ENCODE measurements at places on chromosomes 12 and 14.

DNA sequence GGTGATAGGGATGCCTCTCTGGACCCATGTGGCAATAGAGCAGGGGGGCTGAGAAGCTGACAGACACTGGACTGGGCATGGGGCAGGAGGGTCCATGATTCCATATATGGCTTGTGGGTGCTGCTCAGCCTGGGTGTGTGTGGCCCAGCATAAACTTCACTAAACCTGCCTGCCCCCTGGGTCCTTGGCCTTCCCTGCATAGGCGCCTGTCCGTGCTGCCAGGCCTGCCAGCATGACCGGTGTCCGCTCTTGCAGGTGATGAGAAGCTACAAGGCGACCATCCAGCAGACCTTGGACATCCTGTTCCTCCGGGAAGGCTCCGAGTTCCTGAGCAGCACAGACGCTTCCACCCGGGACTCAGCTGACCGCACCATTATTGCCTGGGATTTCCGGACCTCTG is 61.6 kb downstream of the BEGAIN start:
- no peak for DNase-seq

- peak; percentile 71 for DNase-seq
Measured at GRCh38 chr14:64438181-64438841, 27.0 kb upstream of the AKAP5 start.

- DNase-seq = no peak
Measured at GRCh38 chr14:38139926-38140325, 67.8 kb upstream of the SSTR1 start.

DNA sequence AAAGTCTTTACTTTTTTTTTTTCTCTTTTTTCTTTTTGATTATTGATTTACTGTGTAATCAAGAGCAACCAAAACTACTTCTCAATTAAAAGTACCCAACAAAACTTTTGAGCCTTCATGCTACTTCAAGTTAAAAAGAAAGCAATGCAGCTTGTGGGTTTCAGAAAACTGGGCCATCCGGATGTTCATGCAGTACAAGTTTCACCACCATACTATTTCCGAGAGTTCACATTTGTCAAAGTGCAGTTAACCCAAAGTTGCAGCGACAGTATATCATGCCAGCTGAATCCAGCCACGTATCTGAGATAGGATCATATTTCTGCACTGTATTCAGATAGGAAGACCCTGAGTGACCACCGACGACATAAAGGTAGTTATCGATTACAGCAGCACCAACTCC is 33.0 kb downstream of the KLHL28 start:
- no peak for DNase-seq

DNA sequence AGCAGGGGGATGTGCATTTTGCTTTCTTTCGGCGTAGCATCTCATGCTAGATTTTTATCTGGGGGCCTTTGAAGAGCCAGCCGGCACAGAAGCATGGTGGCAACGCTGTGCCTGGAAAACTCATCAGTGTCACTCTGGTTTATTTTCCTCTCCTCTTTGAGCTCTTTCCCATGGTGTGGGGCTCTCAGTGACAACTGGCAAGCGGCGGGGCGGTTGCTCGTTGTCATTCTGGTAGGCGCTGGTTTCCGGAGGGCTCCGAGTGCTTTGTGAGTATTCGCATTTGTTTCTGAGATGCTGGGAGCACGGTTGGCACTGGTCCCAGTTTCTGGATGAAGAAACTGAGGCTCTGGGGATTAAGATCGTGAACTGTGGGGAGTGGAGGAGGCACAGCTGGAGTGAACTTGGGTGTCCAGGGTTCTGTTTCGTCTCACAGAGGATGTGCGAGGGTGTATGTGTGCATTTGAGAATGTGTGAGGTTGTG is 23.3 kb downstream of the TPCN1 start:
- no peak for DNase-seq

- no peak for DNase-seq
Measured at GRCh38 chr14:50906326-50907065, 34.6 kb downstream of the ABHD12B start.

GRCh38 chr14:101049942-101050341 is 146.4 kb upstream of the RTL1 start:
- DNase-seq = no peak

- DNase-seq = no peak
Measured at GRCh38 chr14:38723959-38724358, 379.1 kb downstream of the SEC23A start.

GRCh38 chr14:90760078-90760444 is 56.2 kb downstream of the TTC7B start:
- DNase-seq = no peak

- no peak for DNase-seq
Measured at GRCh38 chr14:97777622-97778355, 980.6 kb downstream of the VRK1 start.

GRCh38 chr14:101619484-101619883 is 58.2 kb downstream of the DIO3 start:
- DNase-seq = no peak

GRCh38 chr14:22811722-22812121 is 3.5 kb downstream of the SLC7A7 start:
- DNase-seq = no peak

- DNase-seq = no peak
Measured at GRCh38 chr12:124754949-124755800, 108.5 kb downstream of the SCARB1 start.

- DNase-seq = peak; percentile 22
Measured at GRCh38 chr12:41438854-41439541, 250.9 kb downstream of the PDZRN4 start.

DNA sequence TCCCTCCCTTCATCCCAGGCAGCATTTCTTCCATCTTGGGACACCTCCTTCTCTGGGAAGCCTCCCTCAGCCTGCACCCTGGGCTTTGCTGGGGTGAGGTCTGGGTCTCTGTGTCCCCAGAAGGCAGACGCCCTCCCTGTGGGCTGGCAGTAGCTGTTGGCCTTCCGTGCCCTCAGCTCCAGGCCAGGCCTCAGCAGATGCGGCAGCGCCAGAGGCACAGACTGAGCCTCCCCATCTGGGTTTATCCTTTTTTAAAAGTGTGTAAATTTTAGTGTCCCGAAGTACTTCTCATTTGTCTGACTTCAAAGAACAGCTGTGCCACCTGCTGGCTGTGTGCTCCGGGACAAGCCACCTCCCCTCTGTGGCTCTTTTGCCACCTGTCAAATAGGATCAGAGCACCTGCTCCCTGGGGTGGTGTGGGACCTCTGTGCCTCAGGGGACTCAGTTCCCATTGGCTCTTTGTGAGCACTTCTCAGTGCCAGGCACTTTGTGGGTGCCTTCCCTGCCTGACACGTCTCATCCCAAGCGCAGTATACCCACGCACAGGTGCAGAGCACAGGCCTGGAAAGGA is 11.1 kb downstream of the EXOC3L4 start:
- DNase-seq = no peak

DNA sequence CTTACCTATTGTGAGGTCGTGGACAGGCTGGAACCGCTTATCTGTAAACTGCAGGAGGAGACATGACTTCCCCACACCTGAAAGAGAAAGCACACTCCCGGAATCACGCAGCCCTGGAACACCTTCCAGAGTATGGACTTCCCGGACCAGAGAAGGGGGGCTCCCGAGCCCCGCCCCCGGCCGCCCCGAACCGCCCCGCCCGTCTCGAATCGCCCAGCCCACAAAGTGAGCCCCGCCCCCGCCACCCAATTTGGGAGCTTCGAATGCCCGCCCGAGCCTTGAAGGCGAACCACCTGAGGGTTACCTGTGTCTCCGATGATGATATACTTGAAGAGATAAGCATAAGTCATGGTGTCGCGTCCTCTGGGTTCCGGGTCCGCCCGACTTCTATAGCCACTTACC is 235 bp downstream of the RAB2B start:
- DNase-seq = peak; percentile 84

GRCh38 chr14:100539766-100540140 is 47.5 kb downstream of the BEGAIN start:
- DNase-seq = no peak

- DNase-seq = no peak
Measured at GRCh38 chr12:63795032-63795687, 15.5 kb downstream of the RXYLT1 start.

GRCh38 chr14:92480856-92481255 is 32.7 kb upstream of the RIN3 start:
- no peak for DNase-seq

DNA sequence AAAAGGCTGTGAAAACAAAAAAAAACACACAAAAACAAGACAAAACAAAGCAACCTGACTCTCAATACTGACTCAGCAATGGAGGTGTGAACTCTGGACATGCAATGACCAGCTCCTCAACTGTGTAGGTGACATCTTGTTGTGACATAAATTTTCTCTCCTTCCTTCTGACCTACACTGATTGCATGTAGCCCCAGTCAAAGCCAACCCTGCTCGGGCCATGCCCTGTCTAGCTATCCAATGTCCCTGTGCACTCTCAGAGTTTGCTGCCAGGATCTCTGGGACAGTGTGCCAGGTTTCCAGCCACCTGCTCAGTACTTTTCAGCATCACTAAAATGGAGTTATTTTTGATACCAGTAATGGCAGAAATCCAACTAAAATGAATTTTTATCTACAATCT is 18.9 kb upstream of the CRACR2A start:
- no peak for DNase-seq

DNA sequence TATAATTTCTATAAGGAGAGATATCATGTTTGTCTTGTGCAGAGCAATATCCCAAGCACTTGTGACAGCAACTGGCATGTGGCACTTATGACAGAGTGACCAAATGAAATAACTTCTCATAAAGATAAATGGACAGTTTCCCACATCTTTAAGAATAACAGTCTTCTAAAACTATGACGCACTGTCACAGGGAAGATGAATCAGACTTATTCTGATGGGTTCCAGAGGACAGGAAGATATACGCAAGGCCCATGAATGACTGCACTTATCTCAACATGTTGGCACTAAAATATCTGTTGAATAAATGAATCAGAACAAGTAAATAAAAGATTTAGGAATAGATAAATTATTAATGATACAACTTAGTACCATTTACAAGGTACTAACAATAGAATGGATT is 465.8 kb upstream of the SYT1 start:
- no peak for DNase-seq

GRCh38 chr12:69168363-69168762 is 71.0 kb upstream of the CPSF6 start:
- no peak for DNase-seq

- DNase-seq = peak; percentile 73
Measured at GRCh38 chr12:14394317-14395073, 29.0 kb downstream of the ATF7IP start.
